Activated naive CD4-positive, alpha-beta T cell treated with anti-CD3 and anti-CD28 coated beads, Interleukin-2, amount 50 U/mL, for 72 hours (primary cell): ENCODE measurements at places on chromosomes 7 and 10. TPM values are rescaled to one million over a fixed set of nuclear protein-coding genes. Genes with fewer than 3 reads are reported as not detected.

DNA sequence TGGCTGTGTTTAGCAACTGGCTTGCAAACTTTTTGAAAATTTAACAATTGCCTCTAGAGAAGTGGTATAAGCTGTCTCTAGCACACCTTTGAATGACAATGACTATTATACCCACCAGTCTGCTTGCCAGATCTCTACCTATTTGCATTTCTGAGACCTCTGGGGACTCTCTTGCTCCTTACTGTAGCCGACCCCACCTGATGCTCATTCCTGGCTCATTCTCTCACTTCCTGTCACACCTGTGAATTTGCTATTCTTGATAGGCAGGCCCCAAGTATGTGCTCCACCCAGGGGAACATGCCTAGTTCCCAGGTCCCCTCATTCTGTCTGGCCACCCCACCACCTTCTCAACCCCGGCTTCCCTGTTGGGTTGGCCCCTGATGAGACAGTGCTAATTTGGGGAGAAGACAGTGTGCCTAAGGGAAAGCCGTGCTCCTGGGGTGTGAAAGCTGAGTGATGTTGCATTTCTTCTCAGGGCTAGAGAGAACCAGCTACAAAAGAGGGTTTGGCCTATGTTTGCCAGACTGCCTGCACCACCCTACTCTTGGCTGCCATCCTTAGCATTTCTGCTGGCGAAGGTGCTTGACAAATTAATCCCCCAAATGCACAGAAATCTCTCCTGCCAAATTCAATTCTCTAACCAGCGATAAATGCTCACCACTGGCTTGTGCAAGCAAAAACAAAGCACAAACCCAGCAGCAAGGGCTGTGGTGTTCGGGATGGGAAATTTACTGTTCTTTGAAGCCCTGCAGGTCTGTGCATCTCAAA, 138.2 kb downstream of the RPS24 start:
- DNase-seq = no peak

TMEM270 gene
- total RNA-seq = not detected

DNA sequence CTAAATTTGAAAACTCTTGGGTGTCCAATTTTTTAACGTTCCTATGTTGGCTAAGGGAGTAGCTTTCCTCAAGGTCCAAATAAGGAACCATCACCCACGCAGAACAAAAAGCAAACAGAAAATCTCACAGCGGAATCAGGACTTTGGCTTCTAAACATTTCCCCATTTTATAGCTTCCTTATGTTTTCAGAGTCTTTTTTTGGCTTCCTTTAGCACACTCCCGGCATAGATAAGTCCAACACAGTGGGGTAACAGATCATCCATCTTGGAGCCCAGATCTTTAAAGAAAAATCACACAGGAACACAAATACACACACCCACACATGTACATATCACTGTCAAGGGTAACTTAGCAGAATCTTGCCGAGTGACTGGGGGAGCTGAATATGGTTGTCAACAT, 4.2 kb upstream of the TCF7L2 start:
- no peak for DNase-seq

- no peak for DNase-seq
Measured at GRCh38 chr10:11393858-11394257, 217.6 kb downstream of the USP6NL start.

DNA sequence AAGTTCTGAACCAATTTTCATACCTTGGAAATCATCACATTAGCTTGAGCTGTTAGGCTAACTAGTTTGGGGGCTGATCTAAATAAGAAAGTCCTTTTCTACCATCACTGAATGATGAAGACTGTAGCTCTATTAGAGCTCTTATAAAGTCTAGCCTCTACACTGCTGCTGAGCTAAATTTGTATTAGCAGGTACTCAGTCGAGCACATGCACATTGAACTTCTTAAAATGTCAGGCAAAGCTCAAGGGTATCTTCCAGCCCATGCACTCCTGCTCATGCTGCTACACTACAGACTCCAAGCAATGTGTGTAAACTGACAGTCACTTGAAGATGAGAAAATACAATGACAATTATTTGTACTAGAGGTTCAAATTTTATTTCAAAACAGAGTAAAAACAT, 158.8 kb upstream of the TMEM229A start:
- DNase-seq = no peak

GRCh38 chr10:58444321-58444720, 59.1 kb downstream of the TFAM start:
- no peak for DNase-seq

DNA sequence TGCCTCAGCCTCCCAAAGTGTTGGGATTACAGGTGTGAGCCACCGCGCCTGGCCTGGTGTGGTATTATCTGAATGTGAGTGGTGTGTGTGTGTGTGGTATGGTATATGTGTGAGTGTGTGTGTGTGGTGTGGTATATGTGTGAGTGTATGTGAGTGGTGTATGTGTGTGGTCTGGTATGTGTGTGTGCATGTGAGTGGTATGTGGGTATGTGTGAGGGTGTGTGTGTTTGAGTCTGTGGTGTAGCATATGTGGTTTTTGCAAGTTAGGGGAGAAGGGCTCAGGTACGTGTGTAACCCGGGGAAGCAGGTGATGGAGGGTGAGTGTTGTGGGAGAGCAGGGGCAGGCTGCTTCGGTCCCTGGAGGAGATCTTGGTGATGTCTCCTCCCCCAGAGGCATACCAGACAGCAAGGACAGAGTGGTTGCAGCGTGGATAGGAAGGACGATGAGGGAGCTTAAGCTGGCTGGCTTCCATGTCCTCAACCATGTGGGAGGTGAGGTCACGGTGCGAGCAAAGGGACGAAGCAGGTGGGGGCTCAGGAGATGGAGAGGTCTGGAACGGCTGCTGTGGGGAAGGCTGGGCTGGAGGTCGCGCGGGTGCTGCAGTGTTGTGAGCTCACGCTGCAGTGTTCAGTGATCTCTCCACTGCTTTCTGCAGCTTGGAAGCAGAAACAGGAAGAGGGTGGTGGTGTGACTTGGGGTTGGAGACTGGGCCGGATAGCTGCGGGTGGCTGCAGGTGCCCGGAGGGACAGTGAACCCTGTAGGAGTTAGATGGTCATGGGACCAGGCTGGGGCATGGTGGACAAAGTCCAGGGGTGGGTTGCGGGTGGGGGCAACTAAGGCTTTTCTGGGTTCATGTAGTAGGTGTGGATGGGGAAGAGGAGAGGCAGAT, 5.0 kb downstream of the ZYX start:
- peak; percentile 58 for DNase-seq

GRCh38 chr10:29720149-29720548, 85.4 kb upstream of the SVIL start:
- DNase-seq = no peak

- no peak for DNase-seq
Measured at GRCh38 chr7:134834689-134835462, 55.4 kb downstream of the CALD1 start.

DNA sequence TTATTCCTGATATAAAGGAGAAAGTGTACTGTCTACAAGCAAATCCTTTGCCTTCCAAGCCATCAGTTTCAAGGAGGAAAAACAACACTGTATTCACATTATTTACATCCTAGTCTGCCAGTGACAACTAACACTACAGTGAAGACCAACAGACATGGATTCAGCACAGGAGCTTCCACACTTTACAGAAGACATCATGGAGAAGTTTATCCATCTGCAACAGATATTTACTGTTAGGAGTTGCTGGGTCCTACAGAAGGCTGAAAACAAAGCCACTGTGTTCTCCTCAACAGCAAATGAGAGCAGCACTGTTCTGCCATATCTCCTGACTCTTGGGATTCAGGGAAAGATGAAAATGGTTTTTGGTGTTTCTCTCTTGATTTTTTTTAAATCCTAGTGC, 31.9 kb downstream of the NAPEPLD start:
- no peak for DNase-seq

DNA sequence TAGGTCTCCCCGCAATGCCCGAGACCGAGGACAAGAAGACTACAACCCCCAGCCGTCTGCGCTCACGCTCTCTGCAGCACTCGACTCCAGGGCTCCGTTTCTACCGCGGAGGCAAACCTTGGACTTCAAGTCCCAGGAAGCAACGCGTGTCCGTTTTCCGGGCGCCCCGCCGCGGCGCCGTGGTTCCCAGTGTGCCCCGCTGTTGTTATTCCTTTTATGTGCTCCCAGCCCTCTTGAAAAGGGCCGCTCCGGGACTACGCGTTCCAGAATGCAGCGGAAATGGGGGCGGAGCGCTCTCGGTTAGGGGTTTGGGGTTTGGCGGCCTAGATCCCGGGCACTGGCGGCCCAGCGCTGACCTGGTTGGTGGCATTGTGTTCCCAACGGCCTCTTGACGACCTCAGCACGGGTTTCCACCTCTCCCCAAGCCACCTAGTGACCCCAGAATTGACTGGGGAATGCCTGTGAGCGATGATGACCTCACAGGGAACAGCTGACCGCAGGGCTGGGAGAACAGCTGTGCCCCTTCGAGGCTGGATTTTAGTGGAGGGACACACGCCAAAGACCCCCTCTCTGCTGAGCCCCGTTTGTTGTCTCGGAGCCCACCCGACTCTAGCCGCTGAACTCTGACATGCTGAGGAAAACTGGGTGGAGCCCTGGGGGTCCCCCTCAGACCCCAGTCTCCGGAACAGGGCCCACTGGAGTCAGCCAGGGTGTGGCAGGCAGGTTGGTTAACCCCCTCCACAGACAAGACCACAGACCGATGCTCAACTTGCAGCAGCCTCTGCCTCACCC, 488 bp upstream of the CDK5 start:
- DNase-seq = peak; percentile 93

DNA sequence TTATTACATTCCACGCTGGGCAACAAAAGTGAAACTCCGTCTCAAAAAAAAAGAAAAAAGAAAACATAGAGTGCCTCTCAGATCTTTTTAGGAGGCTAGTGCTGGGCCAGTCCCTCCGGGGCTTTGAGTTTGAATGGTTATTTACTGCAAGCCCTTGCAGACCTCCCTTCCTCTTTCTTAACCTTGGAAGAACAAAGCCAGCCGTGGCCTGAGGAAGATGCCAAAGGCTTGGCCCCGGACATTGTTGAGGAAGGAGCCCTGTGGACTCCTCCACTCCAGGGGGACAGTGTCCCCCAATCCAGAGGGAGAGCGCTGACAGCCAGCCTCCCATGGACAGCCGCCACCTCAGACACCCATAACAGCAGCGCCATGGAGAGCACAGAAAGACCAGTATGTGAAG, 5.0 kb downstream of the TSPAN33 start:
- DNase-seq = no peak

DNA sequence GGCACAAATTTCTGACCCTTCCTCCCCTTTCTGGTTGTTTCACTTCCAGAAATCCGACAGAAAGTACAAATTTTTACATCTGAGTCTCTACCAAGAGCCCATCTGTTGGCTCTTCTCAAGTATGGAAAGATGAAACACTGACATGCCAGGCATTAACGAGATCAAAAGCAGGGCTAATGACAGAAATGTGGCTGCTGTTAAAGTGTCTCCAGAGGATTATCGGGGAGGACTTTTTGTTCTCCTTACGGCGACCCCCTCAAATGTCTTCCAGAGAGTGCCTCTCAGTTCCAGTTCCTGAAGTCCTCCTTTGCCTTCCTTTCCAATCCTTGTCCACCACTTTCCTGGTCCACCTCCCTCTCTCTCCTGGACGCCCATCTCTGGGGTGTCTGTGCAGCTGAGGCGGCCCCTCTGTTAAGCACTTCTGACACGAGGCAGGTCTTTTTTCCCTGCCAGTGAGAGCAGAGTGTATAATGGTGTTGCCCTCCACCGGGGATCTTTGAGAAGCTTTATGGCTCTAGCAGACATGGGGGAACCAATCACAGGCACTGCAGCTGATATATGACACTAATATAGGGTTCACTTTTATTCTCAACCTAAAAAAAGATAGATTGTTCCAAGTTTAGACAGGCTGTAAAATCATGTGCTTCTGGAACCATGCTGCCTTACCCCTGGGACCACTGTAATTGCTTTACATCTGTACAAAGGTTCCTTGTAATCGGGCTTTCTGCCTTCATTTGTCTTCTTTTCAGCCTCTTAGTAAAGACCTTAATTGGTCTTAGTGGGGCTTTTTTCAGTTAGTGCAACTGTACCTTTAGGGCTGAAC, 757.1 kb downstream of the AUTS2 start:
- no peak for DNase-seq

GRCh38 chr10:100138921-100139496, 46.8 kb downstream of the ERLIN1 start:
- no peak for DNase-seq

SPDYE1 gene
- not detected for total RNA-seq

SDK1 gene
- total RNA-seq = 2.1 TPM

DNA sequence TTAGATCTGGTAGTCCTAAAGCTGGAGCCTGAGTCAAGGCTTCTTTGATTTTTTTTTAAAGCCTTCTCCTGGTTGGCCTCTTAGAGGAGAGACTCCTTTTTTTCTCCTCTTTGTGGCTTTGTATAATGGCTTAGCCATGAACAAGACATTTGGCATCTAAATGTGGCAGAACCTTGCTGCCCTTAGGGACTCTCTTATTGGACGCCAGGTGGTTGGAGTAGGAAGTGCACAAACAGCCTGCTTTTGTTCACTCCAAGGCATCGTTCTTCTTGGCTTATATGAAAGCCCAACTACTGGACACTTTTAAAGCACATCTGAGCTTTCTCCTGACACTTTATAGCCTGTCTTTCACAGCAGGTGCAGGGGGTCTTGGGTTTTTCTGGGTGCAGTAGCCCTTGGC, 25.0 kb downstream of the ZPBP start:
- no peak for DNase-seq

SMKR1 gene
- 1.0 TPM for total RNA-seq

NKX1-2 gene
- not detected for total RNA-seq

ALOX5 gene
- 0.68 TPM for total RNA-seq

NPTX2 gene
- not detected for total RNA-seq

- DNase-seq = no peak
Measured at GRCh38 chr7:66894463-66895080, 26.5 kb upstream of the TMEM248 start.

DNA sequence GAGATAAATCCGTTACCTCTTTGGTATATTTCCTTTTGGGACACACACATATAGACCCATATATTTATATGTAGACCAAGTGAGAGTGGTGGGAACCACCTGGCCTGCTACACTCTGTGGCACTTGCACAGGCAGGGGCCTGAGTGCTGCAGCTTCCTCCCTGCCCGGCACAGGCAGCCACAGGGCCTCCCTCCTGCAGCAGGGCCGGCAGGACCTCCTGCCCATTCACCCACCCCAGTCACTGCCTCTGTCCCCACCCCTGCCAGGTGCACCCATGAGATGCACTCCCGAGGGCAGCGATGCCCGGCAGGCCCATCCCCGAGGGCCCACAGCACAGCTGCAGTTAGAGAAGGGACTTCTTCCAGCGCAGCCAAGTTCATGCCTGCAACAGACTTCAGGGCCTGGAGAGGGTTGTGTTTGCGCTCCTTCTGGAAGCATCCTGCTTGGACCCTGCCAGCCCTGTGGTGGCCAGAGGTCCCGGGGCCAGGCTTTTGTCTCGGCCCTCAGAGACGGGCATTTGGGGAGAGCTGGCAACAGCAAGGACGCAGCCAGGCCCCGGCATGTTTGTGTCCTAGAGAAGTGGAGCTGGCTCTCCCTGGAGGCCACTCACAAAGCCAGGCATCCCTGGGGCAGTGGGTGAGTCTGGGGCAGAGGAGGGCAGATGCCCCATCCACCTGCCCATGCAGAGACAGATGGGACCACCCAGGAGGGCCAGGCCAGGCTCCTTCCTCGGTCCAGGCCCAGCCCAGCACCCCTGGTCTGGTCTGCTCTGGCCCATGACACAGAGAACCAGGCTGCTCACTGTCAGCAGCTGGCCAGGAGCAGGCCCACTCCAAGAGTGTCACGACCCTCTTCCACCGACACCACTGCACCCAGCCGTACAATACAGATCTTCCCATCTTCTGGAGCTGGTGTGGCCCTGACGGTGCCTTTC, 41.4 kb downstream of the PWWP2B start:
- DNase-seq = no peak

ZCCHC24 gene
- total RNA-seq = 0.43 TPM
